Nephron progenitor cell (in vitro differentiated cells): ENCODE measurements at places on chromosomes 3 and 15.

- no peak for DNase-seq
Observed at GRCh38 chr15:77533578-77534430, 98.9 kb downstream of the LINGO1 start.

- no peak for DNase-seq
Observed at GRCh38 chr3:40873934-40874699, 325.2 kb upstream of the CTNNB1 start.

DNA sequence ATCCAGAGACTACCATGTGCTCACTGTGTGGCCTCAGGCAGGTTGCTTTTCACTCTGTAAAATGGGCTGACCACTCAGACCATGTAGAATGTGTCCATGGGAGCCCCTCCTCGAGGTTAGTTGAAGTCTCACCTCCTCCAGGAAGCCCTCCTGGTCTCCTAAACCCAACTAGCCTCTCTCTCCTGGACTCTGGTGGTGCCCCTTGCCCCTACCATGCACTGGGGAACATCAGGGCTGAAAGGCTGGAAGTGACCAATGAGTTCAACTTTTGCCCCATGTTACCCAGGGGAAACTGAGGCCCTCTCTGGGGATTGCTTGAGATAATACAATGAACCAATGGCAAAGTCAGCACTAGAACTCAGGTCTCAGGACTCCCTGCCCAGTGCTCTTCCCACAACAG lies 69.2 kb upstream of the SLC6A6 start:
- DNase-seq, result no peak

GRCh38 chr3:16330351-16330750 lies 65.3 kb downstream of the OXNAD1 start:
- DNase-seq, result no peak

DNA sequence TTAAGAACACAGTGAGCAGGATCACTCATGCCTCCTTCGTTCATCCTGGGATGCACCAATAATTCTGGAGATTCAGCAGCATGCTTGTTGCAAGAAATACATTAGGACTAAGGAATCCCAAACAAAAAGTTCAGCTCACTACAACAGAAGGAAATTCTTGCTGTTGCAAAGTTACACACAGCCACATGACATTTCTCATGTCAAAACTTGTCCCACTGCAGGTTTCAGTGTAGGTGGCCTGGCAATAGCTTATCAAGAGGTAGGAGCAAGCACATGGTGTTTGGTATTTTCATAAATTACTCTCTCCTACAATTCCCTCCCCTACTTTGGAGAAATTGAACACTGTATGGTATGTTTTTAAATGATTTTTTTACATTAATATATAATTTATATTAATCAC lies 399.6 kb upstream of the EPHA3 start:
- no peak for DNase-seq
